CD4-positive, alpha-beta T cell treated with Interferon alpha-2 for 1 hour (primary cell): ENCODE measurements at places on chromosomes 2 and 18.
A peak's percentile ranks its signal among the peaks of the same experiment; 100 is the strongest.

DNA sequence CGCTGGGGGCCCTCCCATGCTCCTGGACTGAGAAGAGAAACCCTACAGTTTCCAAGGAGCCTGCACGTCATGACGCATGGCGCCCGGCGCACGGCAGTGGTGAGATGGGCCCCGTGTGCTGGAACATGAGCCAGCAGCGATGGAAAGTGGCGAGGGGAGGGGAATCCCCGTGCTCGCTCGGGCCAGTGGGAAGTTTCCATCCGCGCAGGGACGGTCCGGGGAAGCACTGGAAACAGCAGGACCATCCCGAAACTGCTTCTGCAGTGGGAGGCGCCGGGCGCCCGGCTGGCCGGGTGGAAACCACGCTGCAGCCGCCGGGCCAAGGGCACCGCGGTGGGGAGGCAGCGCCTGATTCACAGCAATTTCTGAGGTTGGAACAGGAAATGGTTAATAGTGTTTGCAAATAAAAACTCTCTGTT lies 4.9 kb upstream of the PDCD1 start:
- peak; percentile 60 for DNase-seq

- no peak for DNase-seq
Measured at GRCh38 chr18:39434223-39434920, 1868.8 kb upstream of the CELF4 start.

DNA sequence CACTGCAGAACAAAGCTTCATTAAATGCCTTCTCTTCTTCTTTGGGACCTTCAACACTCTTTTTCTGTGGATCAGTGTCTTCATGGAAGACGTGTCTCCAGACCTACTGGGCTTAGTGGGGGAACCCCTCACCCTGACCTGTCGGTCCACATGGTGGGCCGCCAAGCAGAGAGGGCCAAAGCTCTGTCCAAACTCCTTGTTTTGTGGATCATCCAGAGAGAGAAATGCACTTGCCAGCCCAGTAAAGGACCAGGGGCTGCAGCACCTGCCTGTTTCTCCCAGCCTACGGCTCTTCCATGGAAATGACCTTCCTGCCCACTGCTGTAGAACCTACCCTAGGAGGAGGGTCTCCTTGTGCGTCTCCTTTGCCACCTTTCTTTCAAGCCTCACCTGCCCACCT lies 25.9 kb downstream of the DYSF start:
- no peak for DNase-seq

GRCh38 chr2:26769089-26769761 lies 5.1 kb downstream of the SLC35F6 start:
- peak; percentile 70 for DNase-seq

- no peak for DNase-seq
Measured at GRCh38 chr2:166803373-166804000, 84.8 kb upstream of the XIRP2 start.

GRCh38 chr2:184993746-184994145 lies 395.4 kb downstream of the ZNF804A start:
- DNase-seq = no peak

DNA sequence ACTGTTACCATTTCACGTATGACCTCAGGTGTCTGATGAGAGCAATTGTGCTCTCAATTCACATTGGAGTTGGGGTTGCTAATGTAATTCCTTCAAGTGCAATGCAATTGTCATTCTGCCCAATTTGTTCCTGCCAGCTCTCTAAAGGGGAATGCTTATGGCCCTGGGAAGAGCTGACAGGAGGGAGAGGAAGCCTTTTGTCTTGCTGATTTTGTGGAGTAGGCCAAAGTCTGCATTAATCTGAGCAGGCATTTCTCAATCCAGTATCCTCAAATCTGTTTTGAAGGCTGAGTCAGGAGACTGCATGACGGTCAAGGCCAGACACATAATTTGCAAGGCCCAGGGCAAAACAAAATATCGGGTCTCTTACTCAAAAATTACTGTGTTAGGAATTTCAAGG lies 326.4 kb upstream of the SPHKAP start:
- no peak for DNase-seq

- DNase-seq = no peak
Measured at GRCh38 chr2:220373878-220374277, 746.4 kb downstream of the SLC4A3 start.

DNA sequence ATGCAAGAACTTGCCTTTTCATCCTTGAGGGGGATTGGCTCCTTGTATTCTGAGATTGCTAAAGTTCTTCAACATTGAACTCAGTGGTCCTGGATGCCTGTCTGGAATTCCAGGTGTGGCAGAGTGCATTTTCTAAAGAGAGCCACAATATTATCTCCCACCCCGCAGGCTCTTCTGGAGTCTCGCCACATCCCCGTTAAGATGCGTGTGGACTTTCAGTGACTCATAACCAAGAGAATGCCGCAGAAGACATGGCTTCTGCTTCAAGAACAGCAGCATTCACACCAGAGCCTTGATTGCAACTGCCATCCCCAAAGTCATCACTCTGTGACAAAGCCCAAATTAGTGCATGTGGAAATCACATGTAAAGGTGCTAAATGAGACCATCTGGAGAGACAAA lies 142.7 kb downstream of the CDH20 start:
- DNase-seq = no peak

- DNase-seq = no peak
Measured at GRCh38 chr2:200393191-200393590, 86.7 kb downstream of the SPATS2L start.

- no peak for DNase-seq
Measured at GRCh38 chr2:236621786-236622185, 52.2 kb downstream of the ACKR3 start.

DNA sequence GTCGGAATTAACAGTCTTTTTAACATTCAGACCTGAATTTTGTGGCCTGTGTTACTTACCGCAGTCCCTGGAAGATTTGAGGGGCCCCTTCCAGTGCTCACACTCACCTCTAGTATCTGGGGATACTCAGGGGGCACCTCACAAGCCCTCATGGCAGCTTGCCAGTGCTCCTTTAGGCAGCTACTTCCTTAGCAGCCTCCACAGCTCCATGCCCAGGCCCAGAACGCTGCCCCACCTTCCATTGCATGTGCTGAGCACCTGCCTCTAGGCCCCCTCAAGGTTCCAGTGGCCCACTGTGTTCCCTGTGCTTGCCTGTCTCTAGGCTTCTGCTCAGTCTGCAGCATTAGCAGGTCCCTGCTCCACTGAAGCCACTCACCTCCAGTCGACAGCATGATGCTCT lies 30.0 kb upstream of the PLA2R1 start:
- no peak for DNase-seq

DNA sequence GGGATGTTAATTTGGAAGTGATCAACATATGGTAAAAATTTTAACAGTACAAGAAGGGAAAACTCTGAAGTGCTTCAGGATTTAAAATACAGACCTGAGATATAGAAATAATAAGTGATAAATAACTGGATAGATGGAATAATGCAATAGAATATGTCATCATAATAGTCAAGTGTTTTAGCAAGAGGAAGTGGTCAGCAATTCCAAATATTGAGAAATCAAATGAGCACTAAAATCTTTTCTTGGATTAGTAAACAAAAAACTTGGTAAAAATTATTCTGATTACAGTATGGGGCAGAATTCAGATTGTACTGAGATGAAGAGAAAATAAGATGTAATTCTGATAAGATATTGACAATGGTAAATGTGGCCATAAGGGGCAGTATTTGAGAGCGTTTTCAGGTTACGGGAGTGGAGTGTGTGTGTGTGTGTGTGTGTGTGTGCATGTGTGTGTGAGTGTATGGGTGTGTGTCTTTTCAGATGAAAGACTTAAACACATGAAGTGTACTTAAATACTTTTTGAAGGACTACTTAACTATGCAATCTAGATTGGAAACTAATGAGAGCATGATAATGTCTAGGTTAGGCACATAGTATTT lies 217.9 kb upstream of the ITGA4 start:
- peak; percentile 11 for DNase-seq

DNA sequence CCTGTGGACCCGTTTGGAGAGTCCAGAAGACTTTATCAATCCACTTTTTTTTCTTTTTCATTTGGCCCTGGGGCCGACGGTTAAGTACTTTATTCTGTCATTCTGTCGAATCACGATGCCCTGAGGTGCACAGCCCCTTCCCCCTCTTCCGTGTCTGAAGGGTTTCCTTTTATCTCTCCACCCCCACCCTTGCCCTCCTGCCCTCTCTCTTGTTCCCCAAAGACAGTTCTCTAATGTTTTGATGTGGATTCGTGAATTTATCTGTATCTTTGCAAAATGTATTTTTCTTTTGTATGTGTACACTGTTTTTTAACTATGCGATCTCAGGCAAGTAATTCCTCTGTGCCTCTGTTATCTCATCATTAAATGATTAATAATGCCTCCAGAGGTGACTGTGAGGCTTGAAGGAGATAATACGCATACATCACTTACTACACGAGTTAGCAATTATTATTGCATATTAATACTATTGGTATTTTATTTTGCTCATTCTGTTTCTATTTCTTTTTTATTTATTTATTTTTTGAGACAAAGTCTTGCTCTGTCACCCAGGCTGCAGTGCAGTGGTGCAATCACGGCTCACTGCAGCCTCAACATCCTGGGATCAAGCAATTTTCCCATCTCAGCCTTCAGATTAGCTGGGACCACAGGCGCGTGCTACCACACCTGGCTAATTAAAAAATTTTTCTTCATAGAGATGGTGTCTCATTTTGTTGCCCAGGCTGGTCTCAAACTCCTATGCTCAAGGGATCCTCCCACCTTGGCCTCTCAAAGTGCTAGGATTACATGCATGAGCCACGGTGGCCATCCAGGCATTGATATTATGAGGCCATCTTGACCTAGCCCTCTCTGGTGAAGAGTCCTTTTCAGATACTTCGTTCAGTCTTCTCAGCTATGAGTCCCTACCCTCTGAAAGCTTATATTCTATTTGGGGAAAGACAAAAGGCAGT lies 1.4 kb upstream of the CASP8 start:
- no peak for DNase-seq

GRCh38 chr2:210681491-210681890 lies 125.1 kb downstream of the CPS1 start:
- no peak for DNase-seq

GRCh38 chr2:203427061-203427460 lies 98.9 kb downstream of the ABI2 start:
- DNase-seq = no peak

DNA sequence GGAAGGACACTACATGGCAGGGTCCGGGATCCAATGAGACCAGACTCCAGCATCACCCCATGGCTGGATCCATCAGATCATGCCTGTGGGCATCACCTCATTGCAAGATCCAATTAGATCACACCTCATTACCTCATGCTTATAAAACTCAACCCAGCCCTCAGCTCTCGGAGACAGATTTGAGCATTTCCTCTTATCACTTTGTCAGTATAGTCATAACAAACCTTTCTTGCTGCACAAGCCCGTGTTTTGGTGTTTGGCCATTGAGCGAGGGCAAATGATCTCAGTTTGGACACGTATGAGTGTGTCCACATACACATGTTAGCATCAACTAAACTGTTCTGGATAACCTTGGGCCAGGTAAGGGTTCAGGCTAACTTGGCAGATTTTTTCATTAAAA lies 58.8 kb downstream of the CCDC195 start:
- no peak for DNase-seq

GRCh38 chr2:23696752-23697045 lies 230.2 kb downstream of the ATAD2B start:
- no peak for DNase-seq

DNA sequence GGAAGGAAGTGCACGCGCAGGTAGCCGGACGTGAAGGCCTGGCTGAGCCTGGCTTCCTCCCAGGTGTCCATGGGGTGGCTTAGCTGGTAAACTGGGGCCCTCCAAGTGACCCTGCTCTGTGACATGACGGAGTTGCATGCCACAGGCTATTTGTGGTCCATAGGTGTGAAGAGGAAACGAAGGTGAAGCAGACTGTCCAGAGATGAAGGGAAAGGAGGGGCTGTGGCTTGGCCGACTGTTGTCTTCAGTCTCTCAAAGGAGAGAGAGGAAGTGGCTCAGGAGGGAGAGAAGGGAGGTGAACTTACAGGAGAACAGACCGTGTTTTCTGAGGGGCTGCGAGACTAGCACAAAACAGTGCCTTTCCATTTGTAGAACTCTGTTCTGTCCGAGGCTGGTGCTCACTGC lies 19.3 kb downstream of the INPP5D start:
- DNase-seq = peak; percentile 56

DNA sequence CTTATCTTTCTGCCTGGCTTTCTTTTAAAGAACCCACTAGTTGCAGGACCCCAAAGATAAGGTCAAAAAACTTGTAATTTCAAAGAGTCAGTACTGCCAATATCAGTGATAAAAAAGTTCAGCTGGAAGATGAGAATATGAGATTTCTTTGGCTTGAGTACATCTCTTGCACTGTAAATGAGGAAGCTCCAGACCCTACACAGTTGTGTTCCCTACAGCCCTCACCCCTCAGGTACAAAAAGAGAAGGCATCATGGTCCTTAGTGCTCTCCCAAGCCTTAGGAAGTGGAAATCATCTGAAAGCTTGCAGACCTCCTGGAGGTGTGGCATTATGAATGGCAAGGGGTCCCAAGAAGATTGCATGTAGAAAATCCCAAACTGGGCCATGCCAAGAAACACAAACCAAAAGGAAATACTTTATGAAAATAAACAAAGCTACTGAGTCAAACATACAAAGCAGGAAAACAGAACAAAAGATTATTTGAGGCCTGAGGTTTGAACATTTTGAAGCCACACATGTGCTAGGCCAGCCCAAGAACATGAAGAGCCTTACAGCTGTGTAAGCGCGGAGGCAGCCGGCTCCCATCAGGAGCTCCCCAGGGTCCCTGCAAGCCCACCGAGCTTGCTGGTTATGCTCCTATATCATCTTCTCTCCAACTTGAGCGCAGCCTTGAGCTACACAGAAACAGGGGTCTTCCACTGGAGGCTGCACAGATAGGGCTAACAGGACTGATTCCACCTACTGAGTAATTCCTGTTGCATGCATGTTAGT lies 217.0 kb downstream of the OSR1 start:
- DNase-seq = no peak

GRCh38 chr2:31983762-31984467 lies 26.9 kb downstream of the MEMO1 start:
- no peak for DNase-seq

DNA sequence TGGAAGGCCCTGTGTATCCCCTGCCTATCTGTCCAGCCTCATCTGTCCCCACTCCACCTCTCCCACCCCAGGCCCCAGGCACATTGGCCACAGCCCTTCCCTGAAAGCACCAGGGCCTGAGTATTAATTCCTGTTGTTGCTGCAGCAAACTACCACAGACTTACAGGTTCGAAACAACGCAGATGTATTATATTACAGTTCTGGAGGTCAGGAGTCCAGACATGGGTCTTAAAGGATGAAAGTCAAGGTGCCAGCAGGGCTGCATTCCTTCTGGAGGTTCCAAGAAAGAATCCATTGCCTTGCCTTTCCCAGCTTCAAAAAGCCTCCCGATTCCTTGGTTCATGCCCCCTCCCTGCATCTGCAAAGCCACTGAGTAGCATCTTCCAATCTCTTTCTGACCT lies 78.7 kb upstream of the LAPTM4A start:
- no peak for DNase-seq
